ENCODE measurements at places on chromosomes 11 and 22.

DNA sequence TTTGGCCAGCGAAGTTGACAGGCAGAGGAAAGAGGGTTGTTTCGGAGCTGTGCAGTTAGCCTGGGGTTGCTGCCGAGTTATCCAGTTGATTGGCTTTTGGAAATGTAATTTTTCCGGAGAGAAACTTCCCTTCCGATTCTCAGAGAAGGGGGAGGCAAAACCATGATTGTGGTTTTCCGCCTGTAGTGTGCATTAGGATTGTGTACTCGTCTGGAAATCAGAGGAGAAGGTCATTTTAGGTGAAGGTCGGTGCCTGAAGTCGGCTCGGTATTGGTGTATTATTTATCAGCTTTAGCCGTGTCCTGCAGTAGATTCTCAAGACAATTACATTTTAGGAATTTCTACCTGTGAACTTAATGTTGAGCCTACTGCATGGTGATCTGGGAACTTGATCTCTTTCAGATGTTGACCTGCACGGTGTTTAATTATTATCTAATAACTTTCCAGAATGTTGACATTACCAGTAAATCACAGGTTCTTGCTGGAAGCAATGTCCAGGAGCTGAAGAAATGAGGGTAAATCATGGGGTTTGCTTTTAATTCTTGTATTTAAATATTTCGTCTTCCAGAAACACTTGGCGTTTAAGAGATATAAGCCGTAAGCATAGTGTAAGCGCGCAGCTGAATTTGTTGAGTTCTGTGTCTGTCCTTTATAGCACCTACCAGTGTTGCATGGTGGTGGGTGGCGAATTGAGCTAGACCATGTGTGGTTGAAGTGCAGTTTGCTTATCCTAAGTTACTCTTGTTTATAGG is 1.3 kb downstream of the ARHGEF12 start:
- no peak for DNase-seq

- DNase-seq, result no peak
These were observed 3.1 kb upstream of the TMA7B start for GRCh38 chr22:39956932-39957664.

DNA sequence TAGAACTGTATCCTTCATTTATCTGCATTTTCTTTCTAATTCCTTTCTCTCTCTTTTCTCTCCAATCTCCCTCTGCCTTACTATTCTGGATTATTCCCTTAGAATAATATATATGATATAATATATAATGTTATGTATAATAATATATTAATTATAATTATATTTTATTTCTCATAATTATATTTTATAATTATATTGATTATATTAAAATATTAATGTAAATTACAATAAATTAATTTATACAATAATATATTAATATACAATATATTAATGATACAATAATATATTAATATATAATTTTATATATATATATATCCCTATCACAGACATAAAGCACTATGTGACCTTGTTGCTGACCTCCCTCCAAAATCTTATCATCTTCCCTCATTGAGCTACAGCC is 661.3 kb upstream of the CHORDC1 start:
- DNase-seq, result no peak

- no peak for DNase-seq
These were observed 3.5 kb upstream of the MRPL48 start for GRCh38 chr11:73784080-73784634.

GRCh38 chr11:65488273-65489034 is 10.4 kb upstream of the MALAT1 start:
- DNase-seq, result no peak

- no peak for DNase-seq
These were observed 54.4 kb upstream of the SYN3 start for GRCh38 chr22:33112580-33112979.

All from activated effector memory CD4-positive, alpha-beta T cell treated with Interleukin-2 at 50 U/mL for 16 hours (primary cell).